ENCODE measurements at places on chromosomes 13 and 19. TPM values are rescaled to one million over a fixed set of nuclear protein-coding genes. Genes with fewer than 3 reads are reported as not detected.

PDX1 gene
- not detected for total RNA-seq

DLEU7 gene
- not detected for total RNA-seq

RAB3D gene
- 4.8 TPM for total RNA-seq

CDX2 gene
- not detected for total RNA-seq

NMRK2 gene
- total RNA-seq = not detected

NOVA2 gene
- not detected for total RNA-seq

CRLF1 gene
- total RNA-seq = 0.18 TPM

NEK5 gene
- not detected for total RNA-seq

AP3D1 gene
- 76.1 TPM for total RNA-seq

DNA sequence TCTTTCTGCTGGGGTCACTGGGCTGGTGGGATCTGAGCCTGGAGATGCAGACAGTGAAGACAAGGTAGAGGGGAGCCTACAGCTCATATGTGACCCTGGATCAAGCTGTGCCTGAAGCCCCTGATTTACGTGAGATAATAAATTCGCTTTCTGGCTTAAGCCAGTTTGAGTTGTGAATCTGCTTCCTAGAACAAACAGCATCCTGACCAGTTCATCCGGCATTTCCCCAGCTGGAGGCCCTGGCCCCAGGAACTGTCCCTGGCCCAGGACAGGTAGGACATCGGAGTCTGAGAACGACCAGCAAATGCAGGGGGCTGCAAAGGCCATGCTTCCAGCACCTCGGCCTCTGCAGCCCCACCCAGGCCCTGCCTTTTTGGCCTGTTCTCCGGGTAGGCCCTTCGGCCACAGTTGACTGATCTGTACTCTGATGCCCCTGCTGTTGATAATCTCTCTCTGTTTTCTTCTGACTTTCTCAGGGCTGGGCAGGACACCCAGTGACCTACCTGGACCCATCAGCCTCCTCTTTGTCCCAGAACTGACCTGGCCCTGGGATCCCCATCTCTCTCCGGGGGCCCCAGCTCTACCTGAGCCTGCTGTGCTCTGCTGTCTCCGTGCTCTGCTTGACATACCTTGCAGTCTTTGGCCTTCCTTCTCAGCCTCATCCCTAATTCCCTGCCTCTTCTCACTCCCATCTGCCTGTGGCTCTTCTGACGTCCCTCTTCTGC is 9.5 kb upstream of the VSIG10L start:
- no peaks in the 10 kb centered on the region for H3K27me3 ChIP-seq
- peak overlapping the region; percentile 16 for H3K27ac ChIP-seq
- DNase-seq = no peak
- H3K4me3 ChIP-seq = no peak overlapping the region
- peaks cover 2% of the 10 kb centered on the region for H3K4me1 ChIP-seq

DNA sequence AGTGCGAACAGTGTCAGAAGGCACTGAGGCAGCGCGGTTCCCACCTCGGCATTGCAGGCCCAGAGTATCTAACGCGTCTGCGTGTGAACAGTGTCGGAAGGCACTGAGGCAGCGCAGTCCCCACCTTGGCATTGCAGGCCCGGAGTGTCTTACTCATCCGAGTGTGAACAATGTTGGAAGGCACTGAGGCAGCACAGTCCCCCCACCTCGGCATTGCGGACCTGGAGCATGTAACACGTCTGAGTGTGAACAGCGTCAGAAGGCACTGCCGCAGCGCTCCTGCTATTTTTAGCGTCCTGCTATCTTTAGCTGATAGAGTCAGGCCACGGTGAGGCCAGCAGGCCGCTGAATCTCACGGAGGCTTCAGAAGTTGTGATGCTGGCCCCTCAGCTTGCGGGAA is 39.6 kb downstream of the ATP11A start:
- no peak for DNase-seq
- no peak overlapping the region for H3K27ac ChIP-seq
- no peaks in the 10 kb centered on the region for H3K36me3 ChIP-seq
- H3K4me3 ChIP-seq = no peak overlapping the region
- H3K4me1 ChIP-seq = peaks cover 16% of the 10 kb centered on the region

GRCh38 chr13:65763811-65764210 is 1466.3 kb downstream of the PCDH9 start:
- H3K4me3 ChIP-seq = no peak overlapping the region
- H3K4me1 ChIP-seq = no peaks in the 10 kb centered on the region

- peak; percentile 27 for DNase-seq
- no peak overlapping the region for H3K27ac ChIP-seq
- no peaks in the 10 kb centered on the region for H3K36me3 ChIP-seq
- H3K4me1 ChIP-seq = no peaks in the 10 kb centered on the region
- H3K4me3 ChIP-seq = no peak overlapping the region
- H3K27me3 ChIP-seq = peaks cover 31% of the 10 kb centered on the region
Measured at GRCh38 chr13:42660333-42660965, 86.5 kb downstream of the TNFSF11 start.

GRCh38 chr19:55370305-55370988 is at the start of gene IL11:
IL11 (minus strand) TSS chr19:55370463; CDS start chr19:55370310, 153 bp downstream.
- peaks cover 45% of the 10 kb centered on the region for H3K4me1 ChIP-seq
- peak within 1 kb of the TSS; percentile 89 for H3K4me3 ChIP-seq
- peaks cover 24% of the 10 kb centered on the region for H3K36me3 ChIP-seq
- H3K27ac ChIP-seq = peak within 1 kb of the TSS; percentile 97
- no peaks in the 10 kb centered on the region for H3K27me3 ChIP-seq
- DNase-seq = peak; percentile 78

DNA sequence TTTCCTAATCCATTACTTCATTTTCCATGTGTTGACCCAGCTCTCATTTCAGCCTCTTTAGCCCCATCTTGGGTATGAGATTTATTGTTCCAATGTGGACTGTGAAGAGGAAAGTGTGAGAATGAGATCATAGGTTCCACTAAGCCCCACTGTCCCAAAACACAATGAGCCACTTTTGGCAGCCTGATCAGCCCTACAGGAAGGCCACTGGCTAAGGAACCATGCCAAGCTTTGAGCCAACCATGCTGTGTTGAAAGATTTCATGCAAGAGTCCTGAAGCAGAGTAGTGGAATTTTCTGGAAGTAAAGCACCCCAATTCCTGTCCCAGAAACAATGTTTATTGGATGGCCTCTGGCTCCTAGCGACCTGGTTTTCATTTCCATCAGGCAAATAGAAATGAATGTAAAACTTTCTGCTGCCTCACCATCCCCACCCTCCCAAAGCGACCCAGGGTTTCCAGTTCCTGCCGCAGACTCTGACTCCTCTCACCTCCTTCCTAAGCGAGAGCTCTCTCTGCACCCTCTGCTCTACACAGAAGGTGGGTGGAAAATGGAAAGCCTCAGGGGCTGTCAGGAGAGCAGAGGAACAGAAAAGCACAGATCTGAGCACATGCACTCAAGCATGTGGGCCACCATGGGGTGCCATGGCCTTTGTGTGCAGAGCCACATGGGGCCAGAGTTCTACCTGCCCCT is 73.1 kb downstream of the KCTD12 start:
- H3K4me1 ChIP-seq = peaks cover 1% of the 10 kb centered on the region
- H3K36me3 ChIP-seq = no peaks in the 10 kb centered on the region
- H3K27me3 ChIP-seq = peaks cover 23% of the 10 kb centered on the region
- no peak overlapping the region for H3K4me3 ChIP-seq

- H3K4me3 ChIP-seq = no peak overlapping the region
- no peaks in the 10 kb centered on the region for H3K27me3 ChIP-seq
- DNase-seq = no peak
- no peaks in the 10 kb centered on the region for H3K4me1 ChIP-seq
- H3K36me3 ChIP-seq = peaks cover 42% of the 10 kb centered on the region
Measured at GRCh38 chr19:34490141-34490766, 8.7 kb downstream of the WTIP start.

GRCh38 chr19:17020823-17021222 is 5.8 kb downstream of the CPAMD8 start:
- H3K27me3 ChIP-seq = peaks cover 30% of the 10 kb centered on the region
- no peak overlapping the region for H3K27ac ChIP-seq
- DNase-seq = no peak
- no peak overlapping the region for H3K4me3 ChIP-seq
- H3K4me1 ChIP-seq = no peaks in the 10 kb centered on the region

GRCh38 chr19:10291554-10292205 is 1.9 kb downstream of the ICAM5 start:
- H3K4me3 ChIP-seq = peak overlapping the region; percentile 77
- peaks cover 14% of the 10 kb centered on the region for H3K36me3 ChIP-seq
- H3K4me1 ChIP-seq = peaks cover 21% of the 10 kb centered on the region
- peak overlapping the region; percentile 18 for H3K27ac ChIP-seq
- no peaks in the 10 kb centered on the region for H3K27me3 ChIP-seq
- DNase-seq = peak; percentile 10

- no peaks in the 10 kb centered on the region for H3K4me1 ChIP-seq
- no peak for DNase-seq
- H3K27me3 ChIP-seq = peaks cover 20% of the 10 kb centered on the region
- no peaks in the 10 kb centered on the region for H3K36me3 ChIP-seq
- H3K27ac ChIP-seq = no peak overlapping the region
- H3K4me3 ChIP-seq = no peak overlapping the region
Measured at GRCh38 chr13:51261610-51262249, 39.5 kb downstream of the FAM124A start.

- H3K36me3 ChIP-seq = no peaks in the 10 kb centered on the region
- no peak overlapping the region for H3K4me3 ChIP-seq
- peaks cover 6% of the 10 kb centered on the region for H3K4me1 ChIP-seq
- no peak for DNase-seq
Measured at GRCh38 chr13:65915195-65915594, 1314.9 kb downstream of the PCDH9 start.

- peaks cover 10% of the 10 kb centered on the region for H3K4me1 ChIP-seq
- H3K27me3 ChIP-seq = no peaks in the 10 kb centered on the region
- DNase-seq = peak; percentile 96
Measured at GRCh38 chr13:80341101-80341755, at the start of gene SPRY2. SPRY2 (minus strand) TSS chr13:80341126; CDS start chr13:80337705, 3,421 bp downstream.

DNA sequence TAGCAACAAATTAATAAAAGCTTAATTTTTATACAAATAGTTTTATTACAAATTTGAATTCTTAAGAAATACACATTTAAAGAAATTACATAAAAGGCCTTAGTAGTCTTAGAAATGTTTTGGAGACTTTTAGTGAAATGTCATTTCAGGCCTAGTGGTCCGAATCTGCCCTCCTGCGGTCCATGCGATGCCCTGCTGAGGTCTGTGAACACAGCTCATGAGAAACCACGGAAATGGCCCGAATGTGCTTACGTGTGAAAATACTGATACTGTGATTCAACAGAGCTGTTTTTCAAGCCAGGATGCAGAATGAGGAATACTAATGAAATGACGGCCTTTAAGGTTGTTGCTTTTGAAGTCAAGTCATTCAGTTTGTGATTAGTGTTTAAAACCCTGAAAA is 157.9 kb downstream of the COL4A1 start:
- H3K27ac ChIP-seq = no peak overlapping the region
- no peak overlapping the region for H3K4me3 ChIP-seq
- H3K27me3 ChIP-seq = no peaks in the 10 kb centered on the region
- peaks cover 53% of the 10 kb centered on the region for H3K36me3 ChIP-seq
- DNase-seq = no peak

- H3K27me3 ChIP-seq = no peaks in the 10 kb centered on the region
- no peak overlapping the region for H3K27ac ChIP-seq
- DNase-seq = no peak
- H3K4me1 ChIP-seq = peaks cover 12% of the 10 kb centered on the region
- H3K4me3 ChIP-seq = no peak overlapping the region
Measured at GRCh38 chr19:16444269-16444600, 27.5 kb downstream of the EPS15L1 start.

DNA sequence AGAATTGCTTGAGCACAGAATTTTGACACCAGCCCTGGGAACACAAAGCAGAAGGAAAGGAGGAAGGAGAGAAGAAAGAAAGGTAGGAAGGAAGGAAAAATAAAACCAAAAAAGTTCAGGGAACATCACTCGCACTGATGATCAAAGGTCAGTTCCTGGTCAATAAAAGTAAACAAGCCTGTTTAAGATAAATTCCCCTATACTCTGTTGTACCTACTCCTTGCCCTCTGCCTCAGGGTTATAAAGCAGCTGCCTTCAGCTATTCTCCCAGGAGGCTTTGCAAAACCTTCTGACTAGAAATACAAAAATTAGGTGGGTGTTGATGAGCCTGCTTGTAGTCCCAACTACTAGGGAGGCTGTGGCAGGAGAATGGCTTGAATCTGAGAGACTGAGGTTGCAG is 14.9 kb upstream of the ZNF91 start:
- DNase-seq = no peak
- no peaks in the 10 kb centered on the region for H3K4me1 ChIP-seq
- H3K27ac ChIP-seq = no peak overlapping the region
- H3K27me3 ChIP-seq = no peaks in the 10 kb centered on the region
- no peak overlapping the region for H3K4me3 ChIP-seq
- no peaks in the 10 kb centered on the region for H3K36me3 ChIP-seq

DNA sequence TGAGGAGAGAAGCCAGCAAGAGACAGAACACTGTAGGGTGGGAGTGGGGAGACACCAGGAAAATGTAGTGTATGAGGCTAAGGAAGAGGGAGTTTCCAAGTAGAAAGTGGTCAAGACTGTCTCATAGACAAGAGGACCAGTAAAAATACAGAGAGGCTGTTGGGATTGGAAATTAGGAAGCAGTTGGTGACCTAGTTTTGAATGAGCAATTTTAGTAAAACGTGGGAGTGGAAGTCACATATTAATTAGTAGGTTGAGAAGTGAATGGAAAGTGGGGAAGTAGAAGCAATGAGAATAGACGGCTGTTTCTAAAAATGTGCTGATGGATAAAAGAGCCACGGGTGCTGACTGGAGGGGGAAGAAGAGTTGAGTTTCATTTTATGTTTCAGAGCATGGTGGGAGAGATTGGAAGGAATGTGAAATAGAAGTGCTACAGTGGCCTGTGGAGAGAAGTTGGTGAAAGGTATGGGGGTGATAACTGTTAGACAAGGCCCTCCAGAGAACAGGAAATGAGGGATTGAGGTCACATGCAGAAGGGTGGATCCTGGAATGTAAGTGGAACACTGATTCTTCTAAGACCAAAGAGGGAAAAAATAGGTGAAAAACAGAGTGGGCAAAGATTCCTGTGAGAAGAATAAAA is 247.3 kb downstream of the MTUS2 start:
- H3K27me3 ChIP-seq = no peaks in the 10 kb centered on the region
- no peak overlapping the region for H3K27ac ChIP-seq
- no peaks in the 10 kb centered on the region for H3K36me3 ChIP-seq

- no peak overlapping the region for H3K27ac ChIP-seq
- no peaks in the 10 kb centered on the region for H3K36me3 ChIP-seq
- H3K4me3 ChIP-seq = no peak overlapping the region
- DNase-seq = no peak
- no peaks in the 10 kb centered on the region for H3K4me1 ChIP-seq
- H3K27me3 ChIP-seq = no peaks in the 10 kb centered on the region
Measured at GRCh38 chr19:2556221-2557092, 80.5 kb downstream of the GADD45B start.

DNA sequence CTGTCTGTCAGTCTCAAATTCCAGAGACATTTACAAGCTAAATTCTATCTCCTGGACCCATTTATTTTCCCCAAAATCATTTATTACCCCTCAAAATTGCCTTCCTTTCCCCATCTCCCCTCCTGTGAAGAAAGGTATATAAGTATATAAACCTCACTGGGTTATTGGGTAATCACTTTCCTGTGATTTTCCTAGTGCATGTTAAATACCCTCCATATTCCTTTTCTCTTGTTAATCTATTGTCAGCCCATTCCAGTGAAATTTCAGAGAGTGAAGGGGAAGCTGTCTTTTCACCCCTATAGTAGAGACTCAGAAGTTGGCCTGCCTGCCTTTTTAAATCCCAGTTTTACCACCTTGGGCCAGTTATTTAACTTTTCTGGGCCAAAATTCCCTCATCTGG is 9.9 kb downstream of the IFNL1 start:
- peaks cover 68% of the 10 kb centered on the region for H3K27me3 ChIP-seq
- H3K4me1 ChIP-seq = no peaks in the 10 kb centered on the region
- no peaks in the 10 kb centered on the region for H3K36me3 ChIP-seq
- H3K27ac ChIP-seq = no peak overlapping the region

- peak overlapping the region; percentile 37 for H3K27ac ChIP-seq
- H3K27me3 ChIP-seq = no peaks in the 10 kb centered on the region
- peak overlapping the region; percentile 2 for H3K4me3 ChIP-seq
- no peaks in the 10 kb centered on the region for H3K36me3 ChIP-seq
- peak; percentile 50 for DNase-seq
Measured at GRCh38 chr13:97429681-97430081, 4.3 kb upstream of the RAP2A start.
